MV-4-11 (cell line): ENCODE measurements at places on chromosomes 5 and 9.
A peak's percentile ranks its signal among the peaks of the same experiment; 100 is the strongest.

GRCh38 chr5:122661496-122662180 lies 113.2 kb upstream of the SNX2 start:
- DNase-seq, result no peak

DNA sequence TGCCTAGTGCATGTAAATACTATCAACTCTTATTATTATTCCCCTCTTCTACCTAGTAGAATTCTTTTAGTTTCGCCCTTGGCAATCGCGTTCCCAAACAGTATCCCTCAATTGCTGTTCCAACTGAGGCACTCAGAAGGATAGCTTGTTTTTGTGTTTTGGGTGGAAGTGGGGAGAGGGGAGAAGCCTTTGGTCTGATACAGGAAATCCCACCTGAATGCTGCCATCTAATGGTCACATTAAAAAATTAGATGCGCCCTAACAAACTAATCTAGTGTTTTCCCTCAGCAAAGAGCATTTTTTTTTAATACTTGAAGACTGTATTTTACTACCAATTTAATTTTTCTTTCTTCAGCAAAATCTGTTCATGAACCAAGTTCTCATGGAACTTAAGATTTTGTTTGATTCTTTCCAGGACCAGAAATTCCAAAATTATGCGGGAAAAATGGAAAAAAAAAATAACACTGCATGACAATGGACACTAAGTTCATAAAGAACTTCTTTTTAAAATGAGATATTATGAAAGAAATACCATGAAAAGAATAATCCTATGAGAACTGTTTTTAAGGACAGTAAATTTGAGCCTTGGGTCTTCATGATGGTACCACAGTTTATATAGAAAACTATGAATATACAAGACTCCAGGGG lies 22.2 kb upstream of the GLDC start:
- DNase-seq, result peak; percentile 17

DNA sequence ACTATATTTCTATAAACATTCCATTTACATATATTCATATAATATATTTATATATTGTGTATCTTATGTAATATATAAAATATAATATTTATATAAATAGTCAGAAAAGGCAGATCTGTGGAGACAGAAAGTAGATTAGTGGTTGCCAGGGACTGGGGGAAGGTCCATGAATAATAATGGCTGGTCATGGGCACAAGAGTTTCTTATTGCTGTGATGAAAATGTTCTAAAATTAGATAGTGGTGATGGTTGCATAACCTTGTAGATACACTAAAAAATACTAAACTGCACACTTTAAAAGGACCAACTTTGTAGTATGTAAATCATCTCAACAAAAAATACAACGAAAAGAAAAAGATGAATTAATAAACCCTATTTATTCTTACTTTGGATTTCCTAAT lies 47.3 kb downstream of the NUP155 start:
- peak; percentile 58 for DNase-seq

DNA sequence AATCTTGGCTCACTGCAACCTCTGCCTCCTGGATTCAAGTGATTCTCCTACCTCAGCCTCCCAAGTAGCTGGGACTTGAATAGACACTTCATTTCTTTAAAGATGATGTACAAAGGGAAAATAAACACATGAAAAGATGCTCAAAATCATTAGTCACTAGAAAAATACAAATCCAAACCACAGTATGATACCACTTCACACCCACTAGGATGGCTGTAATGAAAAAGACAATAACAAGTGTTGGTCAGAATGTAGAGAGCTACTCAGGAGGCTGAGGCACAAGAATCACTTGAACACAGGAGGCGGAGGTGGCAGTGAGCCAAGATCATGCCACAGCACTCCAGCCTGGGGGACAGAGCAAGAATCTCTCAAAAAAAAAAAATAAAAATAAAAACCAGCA lies 13.0 kb downstream of the F2RL2 start:
- DNase-seq, result no peak

DNA sequence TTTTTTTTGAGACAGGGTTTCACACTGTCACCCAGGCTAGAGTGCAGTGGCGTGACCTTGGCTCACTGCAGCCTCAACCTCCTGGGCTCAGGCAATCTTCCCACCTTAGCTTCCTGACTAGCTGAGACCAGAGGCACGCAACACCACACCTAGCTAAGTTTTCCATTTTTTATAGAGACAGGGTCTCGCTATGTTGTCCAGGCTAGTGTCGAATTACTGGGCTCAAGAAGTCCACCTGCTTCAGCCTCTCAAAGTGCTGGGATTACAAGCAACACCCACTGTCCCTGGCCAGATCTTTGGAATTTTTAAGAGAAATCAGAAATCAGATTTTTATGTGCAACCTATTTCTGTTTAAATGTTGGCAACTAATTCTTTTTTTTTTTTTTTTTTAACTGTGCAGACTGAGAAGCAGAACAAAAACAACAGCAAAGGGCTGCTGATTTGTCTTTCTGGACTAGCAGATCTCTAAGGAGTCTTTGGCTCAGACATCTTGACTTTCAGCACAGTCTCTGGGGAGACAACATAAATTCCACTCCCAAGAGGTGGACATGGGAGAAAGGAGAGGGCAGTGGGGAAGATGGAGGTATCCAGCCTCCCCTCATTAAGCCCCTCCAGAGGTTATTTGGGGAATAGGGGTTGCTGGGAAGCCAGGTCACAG lies 54.4 kb upstream of the FABP6 start:
- DNase-seq, result no peak

DNA sequence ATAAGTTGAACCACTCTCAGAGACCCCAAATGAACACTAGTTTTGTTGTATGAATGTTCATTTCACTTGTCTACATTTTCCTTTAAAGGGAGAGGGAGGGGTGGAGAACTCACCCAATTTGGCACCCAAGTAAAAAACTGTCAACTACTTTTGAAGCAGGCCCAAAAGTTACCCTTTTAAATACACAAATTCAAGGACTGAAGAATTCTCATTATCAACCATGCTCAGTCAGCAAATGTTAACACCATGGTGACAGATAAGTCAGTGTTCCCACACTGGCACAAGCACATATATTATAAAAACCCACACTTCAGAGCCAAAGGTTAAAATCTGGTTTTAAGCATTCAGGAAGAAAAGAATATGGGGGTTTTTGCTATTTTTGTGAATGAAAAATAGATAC lies 31.6 kb downstream of the CSNK1A1 start:
- DNase-seq, result no peak

DNA sequence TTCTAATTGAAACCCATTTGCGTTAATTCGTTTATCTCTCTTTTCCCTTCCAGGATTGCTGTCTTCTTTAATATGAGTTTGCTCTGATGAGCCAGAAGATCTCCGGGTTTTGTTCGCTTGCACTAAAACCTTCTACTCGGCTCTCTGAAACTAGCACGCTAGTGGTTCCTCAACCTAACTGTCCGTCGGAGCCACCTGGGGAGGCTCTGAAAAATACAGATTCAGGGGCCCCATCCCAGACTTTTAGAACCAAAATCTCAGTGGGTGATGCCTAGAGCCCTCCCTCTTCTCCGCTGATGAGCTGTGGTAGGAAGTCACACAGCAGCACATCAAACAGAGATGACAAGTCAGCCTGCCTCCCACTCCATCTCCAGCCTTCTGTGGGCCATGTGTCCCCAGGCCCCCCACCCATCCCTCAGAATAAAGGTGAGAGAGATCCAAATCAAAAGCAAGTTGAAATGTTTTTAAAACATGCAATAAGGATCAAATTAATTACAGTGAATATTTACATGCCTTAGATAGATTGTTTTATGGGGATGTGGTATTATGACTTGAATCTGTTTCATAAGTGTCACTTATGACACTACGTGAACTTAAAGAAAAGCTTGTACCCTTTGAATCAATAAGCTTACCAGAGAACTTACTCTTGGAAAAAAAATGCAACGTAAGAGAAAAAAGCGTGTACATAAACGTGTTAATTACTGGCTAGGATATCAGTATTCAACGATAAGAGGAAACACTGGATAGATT lies 16.4 kb downstream of the FCN2 start:
- DNase-seq, result no peak

DNA sequence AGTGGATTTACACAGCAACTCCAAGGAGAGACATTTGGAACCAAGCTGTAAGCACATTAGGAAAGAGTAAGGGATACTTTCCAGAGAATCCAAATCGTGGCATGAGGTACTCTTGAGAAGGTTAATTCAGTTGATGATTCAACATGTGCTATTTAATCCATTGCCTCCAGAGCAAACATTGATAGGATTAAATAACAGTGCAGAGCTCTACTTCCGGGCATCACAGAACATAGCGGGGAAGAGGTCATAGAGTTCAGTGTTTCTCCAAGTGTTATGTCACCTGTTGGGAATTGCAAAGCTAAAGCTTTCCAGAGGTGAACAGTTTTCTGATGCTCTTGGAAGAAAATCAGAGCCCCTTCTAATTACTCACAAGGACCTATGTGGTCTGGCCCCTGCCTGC lies 127.5 kb downstream of the PPP2R2B start:
- no peak for DNase-seq

DNA sequence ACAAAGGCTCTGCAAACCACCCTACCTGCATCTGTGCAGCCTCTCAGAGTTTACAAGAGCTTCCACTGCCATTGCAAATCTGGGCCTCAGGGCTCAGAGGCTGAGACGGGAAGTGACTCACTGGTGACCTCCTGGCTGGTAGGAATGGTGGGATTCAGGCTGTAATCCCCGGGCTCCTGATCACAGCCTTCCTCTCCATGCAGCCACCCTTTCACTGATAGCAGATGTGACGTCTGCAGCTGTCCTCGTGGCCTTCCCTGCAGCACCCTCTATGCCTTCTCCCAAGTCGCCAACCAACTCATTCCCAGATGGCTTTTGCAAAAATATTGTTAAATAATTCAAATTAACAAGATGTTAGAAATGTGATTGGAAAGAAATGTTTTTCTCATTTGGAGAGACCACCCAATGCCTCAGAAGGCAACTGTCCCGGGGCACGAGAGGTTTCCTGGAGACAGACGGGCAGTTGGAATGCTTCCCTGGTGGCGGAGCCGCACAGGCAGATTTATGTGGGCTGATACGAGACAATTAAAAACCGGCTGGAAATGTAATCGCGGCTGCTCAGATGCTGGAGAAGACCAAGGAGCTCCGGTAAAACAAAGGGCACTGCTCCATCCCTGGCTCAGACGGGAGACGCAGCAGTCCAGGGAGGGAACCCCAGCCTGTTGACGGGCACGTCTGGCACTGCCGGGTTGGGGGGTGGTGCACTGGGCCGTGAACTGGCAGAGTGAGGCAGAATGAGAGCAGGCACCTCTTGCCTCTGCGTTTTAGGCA lies 34.4 kb upstream of the SLC25A51 start:
- no peak for DNase-seq

DNA sequence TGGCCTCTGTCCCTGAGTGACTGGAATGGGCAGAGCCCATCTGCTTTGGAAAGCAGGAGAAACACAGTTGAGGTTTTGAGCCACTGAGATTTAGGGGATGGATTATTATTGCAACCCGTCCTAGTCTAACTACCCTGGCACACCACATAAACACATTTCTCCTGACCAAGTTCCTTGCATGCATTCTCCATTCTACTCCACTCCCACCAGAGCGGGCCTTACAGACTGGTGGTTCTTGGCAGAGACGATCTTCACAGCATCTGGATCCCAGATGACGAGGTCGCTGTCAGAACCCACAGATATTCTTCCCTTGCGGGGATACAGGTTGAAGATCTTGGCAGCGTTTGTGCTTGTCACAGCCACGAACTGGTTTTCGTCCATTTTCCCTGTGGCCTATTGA lies 111.0 kb downstream of the DPYSL3 start:
- no peak for DNase-seq

- DNase-seq, result peak; percentile 49
These were observed 73.8 kb downstream of the LHFPL2 start for GRCh38 chr5:78574731-78575161.

DNA sequence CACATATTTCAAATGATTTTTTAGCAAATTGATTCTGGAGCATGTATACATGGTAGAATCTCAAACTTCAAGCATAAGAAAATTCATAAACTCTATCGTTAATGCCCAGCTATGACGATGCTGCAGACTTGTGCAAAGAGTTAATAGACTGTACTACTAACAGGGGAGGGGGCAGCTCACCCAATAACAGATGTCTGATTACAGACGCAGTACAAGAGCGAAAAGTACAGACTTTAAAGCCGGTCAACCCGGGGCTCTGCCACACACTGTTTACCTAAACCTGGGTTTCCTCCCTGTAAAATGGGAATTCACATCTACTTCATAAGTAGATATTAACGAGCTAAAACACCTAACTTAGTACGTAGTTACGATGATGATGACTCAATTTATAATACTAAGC lies 651 bp downstream of the TRIM23 start:
- no peak for DNase-seq

DNA sequence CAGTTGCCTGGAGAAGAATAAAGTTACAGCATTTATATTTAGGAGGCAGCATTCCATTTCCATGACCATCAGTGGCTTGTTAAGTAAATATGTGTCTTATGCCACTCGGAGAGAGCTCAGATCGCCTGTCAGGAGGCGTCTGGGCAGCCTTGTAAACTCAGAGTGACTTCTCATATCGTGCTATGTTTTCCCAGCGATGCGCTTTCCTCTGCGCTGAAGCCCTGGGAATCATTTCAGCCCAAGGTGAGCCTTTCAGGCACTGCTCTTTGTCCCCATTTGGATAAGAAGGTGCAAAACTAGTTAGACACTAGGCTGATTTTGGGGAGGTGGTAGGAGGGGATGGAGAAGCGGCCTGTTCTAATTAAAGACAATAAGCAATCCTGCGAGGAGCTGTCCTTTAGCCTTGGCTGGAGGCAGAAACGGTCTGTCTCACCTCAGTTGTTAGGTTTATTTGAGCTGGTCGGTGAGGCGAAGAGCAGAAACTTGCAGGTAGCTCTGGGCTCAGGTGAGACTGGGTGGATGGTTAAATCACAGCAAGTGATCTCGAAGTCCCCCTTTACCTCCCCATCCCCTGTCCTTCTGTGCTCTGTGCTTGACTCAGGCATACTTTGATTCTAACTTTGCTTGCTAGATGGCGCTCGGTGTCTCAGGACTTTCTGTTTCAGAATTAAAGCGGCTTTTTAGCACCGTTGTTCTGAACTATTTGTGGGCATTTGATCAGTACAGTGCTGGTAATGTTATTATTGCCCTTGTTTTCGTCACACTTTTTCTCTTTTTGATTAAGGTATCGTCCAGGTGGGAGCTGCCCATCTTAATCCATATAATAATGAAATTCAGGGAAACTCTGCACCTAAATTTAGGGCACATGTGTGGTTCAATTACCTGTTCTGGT lies 24.6 kb downstream of the NR2F1 start:
- DNase-seq, result peak; percentile 48

GRCh38 chr5:157842787-157843186 lies 16.2 kb downstream of the CLINT1 start:
- no peak for DNase-seq

DNA sequence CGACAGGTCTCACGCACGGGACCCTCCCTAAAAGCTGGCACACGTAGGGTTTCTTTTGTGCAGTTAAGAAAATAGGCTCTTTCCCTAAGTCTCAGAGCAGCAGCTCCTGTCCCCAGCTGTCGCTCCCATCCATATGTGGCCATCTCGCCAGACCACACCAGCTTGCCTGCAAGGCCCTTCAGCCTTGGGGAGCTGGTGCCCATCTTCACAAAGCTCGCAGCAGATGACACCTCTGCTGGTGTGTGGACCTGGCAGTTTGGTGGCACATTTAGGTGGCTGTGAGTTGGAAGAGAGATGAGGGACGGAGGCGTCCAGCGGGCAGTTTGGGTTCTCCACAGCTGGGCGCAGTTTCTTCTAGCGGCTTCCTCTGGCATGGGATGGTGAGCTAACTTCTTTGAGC lies 239.0 kb downstream of the FANCC start:
- DNase-seq, result no peak
